Kidney (tissue), 22 donors: ENCODE measurements at places on chromosomes 5 and 9. TPM values are rescaled to one million over a fixed set of nuclear protein-coding genes. Genes with fewer than 3 reads are reported as not detected.
A peak's percentile ranks its signal among the peaks of the same experiment; 100 is the strongest.

GRCh38 chr9:77541600-77541999, 106.5 kb downstream of the GNA14 start:
- H3K27ac ChIP-seq, result no peak overlapping the region
- H3K4me1 ChIP-seq, result no peaks in the 10 kb centered on the region
- no peaks in the 10 kb centered on the region for H3K36me3 ChIP-seq
- H3K4me3 ChIP-seq, result no peak overlapping the region
- H3K27me3 ChIP-seq, result no peaks in the 10 kb centered on the region

Gene OTP
- total RNA-seq, result not detected

DNA sequence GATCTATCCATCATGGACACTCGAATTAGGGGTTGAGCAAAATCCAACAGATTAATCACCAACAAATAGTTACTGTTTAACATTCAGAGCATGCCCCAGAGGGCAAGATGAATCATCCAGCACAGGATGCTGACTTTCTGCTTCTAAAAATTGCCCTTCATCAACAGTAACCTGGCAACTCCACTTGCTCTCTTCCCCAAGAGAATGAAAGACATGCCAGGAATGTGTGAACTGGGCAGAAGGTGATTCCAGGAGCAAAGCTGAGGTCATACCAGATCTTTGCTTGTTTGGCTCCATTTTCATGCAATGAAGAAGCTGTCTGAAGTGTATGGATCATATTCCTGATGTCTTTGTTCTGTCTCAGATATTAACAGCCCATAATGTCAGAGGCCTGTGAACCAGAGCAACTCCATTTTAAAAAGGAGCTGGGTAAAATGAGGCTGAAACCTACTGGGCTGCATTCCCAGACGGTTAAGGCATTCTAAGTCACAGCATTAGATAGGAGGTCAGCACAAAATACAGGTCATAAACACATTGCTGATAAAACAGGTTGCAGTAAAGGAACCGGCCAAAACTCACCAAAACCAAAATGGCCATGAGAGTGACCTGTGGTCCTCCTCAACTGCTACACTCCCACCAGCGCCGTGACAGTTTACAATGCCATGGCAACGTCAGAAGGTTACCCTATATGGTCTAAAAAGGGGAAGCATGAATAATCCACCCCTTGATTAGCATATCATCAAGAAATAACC, 2.5 kb upstream of the ZNF367 start:
- DNase-seq, result peak; percentile 46
- H3K4me1 ChIP-seq, result peaks cover 17% of the 10 kb centered on the region
- H3K27me3 ChIP-seq, result no peaks in the 10 kb centered on the region
- H3K4me3 ChIP-seq, result peak overlapping the region; percentile 80
- peak overlapping the region; percentile 99 for H3K27ac ChIP-seq

DNA sequence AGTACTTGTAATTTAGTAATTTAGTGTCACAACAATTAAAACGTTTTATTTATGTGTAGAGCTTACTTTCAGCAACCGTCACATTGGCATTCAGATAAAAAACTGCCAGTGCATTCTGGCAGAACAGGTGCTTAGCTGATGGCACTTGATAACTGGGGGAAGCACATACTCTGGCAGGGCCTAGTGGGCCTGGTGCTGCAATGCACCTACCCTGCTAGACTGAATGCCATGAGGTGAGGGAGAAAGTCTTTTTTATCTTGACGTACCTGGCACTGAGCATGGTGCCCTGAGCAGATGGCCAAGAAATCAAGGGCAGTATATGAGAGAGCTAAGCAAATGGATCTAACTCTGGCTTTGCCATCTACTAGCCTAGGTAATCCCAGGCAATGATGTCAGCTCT, 280.6 kb upstream of the EFNA5 start:
- H3K4me1 ChIP-seq, result no peaks in the 10 kb centered on the region
- H3K4me3 ChIP-seq, result no peak overlapping the region
- no peak overlapping the region for H3K27ac ChIP-seq
- H3K27me3 ChIP-seq, result no peaks in the 10 kb centered on the region
- no peak for DNase-seq

Gene SLC45A2
- total RNA-seq, result 0.22 TPM

DNA sequence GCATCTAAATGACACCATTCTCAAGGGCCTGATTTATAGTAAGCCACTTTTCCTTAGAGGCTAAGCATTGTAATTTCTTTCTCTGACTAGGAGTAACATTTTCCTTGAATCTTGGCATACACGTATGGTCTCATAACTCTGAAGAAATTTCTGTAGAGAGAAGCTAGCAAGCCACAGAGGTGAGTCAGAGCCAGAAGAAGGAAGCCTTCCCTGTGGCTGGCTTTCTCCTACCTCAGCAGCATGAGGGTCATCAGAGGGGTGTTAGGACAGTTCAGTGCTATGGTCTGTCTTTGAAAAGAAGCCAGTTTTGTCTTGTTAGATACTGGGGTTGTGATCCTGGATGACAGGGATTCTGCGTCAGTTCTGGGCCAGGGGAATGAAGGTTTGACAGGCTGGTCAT, 3.2 kb downstream of the SNX30 start:
- peaks cover 9% of the 10 kb centered on the region for H3K4me1 ChIP-seq
- H3K4me3 ChIP-seq, result no peak overlapping the region
- no peaks in the 10 kb centered on the region for H3K36me3 ChIP-seq
- no peaks in the 10 kb centered on the region for H3K27me3 ChIP-seq
- H3K27ac ChIP-seq, result no peak overlapping the region
- no peak for DNase-seq

GRCh38 chr5:97425511-97425910, 242.5 kb upstream of the RIOK2 start:
- no peak for DNase-seq
- H3K4me1 ChIP-seq, result no peaks in the 10 kb centered on the region
- no peaks in the 10 kb centered on the region for H3K27me3 ChIP-seq
- H3K27ac ChIP-seq, result no peak overlapping the region

Gene ECSCR
- total RNA-seq, result 34.9 TPM

DNA sequence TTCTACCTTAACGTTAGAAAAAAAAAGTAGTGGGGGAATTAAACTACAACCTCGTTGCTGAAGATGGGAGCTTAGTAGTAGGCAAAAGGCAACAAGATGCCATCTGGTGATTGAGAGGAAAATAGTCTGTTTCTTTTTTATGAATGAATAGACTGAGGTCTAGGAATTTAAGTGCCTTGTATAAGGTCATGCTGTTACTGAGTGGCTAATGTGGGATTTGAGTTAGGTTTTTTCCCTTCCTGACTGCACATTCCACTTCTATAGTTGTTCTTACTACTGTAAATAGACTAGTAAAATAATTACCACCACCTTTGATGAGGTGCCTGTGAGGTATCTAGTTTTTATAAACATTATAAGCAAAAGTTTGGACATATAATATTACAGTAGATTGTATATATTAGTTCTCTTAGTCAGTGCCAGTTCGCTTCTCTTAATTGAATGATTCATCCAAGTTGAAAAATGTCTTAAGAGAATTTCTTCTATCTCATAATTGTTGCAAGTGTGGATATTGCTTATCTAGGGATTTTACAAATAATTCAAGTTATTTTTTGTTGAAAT, 19.1 kb downstream of the FSD1L start:
- no peaks in the 10 kb centered on the region for H3K27me3 ChIP-seq
- H3K36me3 ChIP-seq, result peaks cover 12% of the 10 kb centered on the region
- H3K4me1 ChIP-seq, result no peaks in the 10 kb centered on the region
- H3K4me3 ChIP-seq, result no peak overlapping the region
- no peak for DNase-seq

- DNase-seq, result no peak
- H3K4me1 ChIP-seq, result no peaks in the 10 kb centered on the region
- H3K4me3 ChIP-seq, result no peak overlapping the region
- H3K27ac ChIP-seq, result no peak overlapping the region
Measured at GRCh38 chr5:17401470-17402288, 96.4 kb upstream of the TAF11L2 start.
